ENCODE measurements at places on chromosomes 6 and 20. TPM values are rescaled to one million over a fixed set of nuclear protein-coding genes. Genes with fewer than 3 reads are reported as not detected.

The CABLES2 gene
- 4.5 TPM for total RNA-seq

The ADAM33 gene
- 11.7 TPM for total RNA-seq

The PRR18 gene
- 0.59 TPM for total RNA-seq

The DLK2 gene
- total RNA-seq, result 0.53 TPM

The WFDC2 gene
- total RNA-seq, result 172 TPM

The ENPP1 gene
- 3.3 TPM for total RNA-seq

GRCh38 chr6:2133716-2134310, 111.6 kb downstream of the GMDS start:
- no peak for DNase-seq

GRCh38 chr20:3315136-3315535, 76.1 kb upstream of the SLC4A11 start:
- no peak for DNase-seq

- no peak for DNase-seq
These were observed 53.5 kb upstream of the PTPN1 start for GRCh38 chr20:50456452-50457324.

- DNase-seq, result no peak
These were observed 22.5 kb downstream of the KLHL32 start for GRCh38 chr6:96947055-96947454.

DNA sequence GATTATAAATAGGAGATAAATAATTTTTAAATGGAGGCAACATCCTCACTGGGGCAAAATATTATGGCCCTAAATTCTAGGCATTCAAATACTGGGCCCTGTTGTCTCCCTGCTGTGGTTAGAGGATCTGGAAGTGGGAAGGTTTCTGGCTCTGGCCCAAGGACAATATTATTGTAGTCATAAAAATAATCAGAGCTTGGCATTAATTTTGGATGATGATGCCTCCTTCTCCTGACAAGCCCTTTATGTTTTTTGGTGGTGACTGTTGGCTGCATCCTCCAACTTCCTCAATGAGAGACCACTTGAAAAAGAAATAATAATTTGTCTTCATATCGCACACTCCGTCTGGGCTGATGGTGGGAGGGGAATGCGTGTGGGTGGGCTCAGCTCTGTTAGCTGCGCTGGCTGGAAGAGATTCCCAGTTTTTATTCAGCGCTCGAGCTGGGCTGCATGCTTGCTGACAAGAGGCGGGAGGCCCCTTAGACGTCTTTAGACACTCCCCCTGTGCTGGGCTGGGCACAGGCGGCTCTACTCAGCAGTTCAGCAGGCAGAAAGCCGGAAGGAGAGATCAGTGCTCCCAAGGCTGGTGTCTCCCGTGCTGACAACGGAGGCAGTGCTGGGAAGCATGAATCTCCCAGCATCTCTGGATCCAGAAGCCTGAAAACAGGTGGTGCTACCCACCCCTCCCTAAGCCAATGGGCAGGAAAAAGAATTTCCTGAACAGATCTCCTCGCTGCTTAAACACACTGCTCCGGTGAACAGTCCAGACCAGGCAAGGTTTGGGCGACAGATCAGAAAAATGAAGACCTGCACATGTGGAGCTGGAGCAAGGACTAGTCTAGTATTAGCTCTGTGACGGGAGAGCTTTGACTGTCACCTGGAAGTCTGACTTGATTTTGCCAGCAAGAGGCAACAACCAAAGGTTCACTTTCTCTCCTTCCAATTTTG, 97.7 kb downstream of the SYCP2 start:
- no peak for DNase-seq

DNA sequence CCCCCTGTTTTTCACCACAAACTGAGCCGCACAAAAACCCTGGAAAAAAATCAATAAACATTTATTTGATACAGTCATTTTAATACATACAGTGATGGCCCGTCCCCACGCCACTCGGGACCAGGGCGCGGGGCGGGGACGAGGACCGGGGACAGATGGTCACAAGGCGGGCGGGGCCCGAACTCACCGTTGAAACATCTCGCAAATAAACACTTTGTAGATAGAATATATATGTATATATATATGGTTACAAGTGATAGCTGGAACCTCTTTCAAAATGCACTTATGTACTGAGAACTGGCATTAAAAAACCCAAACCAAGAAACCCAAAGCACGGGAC, 418 bp upstream of the UCKL1 start:
- DNase-seq, result no peak

DNA sequence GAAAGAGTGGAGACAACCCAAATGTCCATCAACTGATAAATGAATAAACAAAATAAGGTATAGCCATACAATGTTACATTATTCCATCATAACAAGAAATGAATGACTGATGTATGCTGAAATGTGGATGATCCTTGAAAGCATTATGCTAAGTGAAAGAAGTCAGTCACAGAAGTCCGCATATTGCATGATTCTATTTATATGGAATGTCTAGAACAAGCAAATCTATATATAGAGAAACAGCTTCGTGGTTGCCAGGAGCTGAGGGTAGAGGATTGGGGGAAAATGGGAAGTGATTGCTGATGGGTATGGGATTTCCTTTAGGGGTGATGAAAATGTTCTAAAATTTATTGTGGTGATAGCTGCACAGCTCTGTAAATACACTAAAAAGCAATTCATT, 196.8 kb downstream of the ATXN1 start:
- no peak for DNase-seq

- DNase-seq, result no peak
These were observed 1.8 kb downstream of the DEFB128 start for GRCh38 chr20:187733-188132.

- no peak for DNase-seq
These were observed 34.9 kb downstream of the RNF24 start for GRCh38 chr20:3980260-3981131.

DNA sequence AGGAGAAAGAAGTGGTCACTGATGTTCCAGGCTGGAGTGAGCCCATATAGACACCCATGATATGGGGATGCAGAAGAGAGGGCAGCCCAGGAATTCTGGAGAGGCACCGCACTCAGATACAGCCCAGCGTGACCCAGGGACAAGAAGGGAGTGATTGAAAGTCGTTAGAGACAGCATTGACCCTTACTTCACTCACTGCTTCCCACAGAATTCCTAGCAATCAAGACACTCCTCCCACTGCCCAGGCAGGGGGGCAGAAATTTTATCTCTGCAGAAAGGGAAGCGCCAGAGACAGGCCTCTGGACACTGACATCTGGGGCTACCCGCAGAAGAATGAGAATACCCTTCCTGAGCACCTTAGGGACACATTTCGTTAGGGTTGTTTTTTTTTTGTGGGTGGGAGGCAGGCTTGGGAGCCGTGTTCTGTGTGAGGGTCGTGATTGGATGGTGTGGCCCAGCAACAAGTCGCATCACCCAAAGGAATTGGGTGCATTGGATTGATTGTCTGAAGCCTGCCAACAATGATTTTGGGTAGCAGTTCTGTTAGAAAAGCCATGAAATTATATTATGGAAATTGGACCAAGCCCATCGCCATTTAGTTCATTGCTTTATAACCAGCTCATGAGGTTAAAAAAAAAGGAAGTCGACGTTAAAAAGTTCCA, 45.9 kb upstream of the MAP3K4 start:
- no peak for DNase-seq

DNA sequence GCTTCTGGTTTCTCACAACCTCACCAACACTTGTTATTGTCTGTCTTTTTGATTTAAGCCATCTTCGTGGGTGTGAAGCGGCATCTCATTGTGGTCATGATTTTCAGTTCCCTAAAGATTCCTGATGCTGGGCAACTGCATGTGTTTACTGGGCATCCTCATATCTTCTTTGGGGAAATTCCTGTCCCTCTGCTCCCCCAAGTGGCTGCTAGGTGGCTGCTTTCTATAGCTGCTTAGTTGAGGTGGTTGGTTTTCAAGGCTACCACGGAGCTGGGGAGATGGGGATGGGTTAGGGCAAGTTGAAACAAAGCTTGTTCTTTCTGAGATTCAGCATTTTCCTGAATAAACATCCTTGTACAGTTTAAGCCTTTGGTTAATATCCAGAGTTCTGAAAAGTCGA, 403.9 kb upstream of the SULF2 start:
- no peak for DNase-seq

DNA sequence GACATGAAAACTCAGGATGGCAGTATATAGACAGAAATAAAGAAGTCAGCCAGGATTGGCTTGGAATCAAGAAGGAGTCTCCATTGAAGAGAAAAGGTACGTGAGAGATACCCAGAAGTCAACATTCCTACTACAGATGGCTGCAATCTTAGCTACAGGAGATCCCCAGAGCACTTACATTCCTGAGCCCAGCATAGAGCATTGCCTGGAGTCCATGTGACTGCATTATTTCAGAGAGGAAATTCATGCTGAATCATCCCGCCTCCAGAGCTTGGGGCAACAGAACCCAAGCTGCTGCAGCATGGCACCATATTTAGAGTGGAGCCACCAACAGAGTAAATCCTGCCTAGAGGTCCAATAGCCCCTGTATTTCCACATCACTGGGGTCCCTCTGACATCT, 125.0 kb upstream of the GRIK2 start:
- no peak for DNase-seq

DNA sequence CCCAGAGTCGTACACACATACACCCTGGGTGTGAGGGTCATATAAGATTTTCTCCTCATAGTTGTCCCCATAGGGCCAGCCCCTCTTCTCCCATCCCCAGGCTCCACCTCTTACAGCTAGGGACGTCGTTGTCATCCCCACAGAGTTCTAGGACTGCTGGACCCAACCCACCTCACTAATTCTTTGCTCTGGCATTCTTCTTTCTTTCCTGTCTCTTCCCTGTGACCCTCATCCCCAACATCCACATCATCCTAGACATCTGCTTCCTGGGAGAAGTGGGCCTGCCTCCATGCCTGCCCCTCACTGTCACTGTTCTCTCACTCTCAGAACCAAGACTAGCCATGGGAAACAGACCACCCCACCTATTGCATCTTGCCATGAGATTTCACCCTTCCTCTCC, 1.1 kb downstream of the PSMF1 start:
- no peak for DNase-seq

DNA sequence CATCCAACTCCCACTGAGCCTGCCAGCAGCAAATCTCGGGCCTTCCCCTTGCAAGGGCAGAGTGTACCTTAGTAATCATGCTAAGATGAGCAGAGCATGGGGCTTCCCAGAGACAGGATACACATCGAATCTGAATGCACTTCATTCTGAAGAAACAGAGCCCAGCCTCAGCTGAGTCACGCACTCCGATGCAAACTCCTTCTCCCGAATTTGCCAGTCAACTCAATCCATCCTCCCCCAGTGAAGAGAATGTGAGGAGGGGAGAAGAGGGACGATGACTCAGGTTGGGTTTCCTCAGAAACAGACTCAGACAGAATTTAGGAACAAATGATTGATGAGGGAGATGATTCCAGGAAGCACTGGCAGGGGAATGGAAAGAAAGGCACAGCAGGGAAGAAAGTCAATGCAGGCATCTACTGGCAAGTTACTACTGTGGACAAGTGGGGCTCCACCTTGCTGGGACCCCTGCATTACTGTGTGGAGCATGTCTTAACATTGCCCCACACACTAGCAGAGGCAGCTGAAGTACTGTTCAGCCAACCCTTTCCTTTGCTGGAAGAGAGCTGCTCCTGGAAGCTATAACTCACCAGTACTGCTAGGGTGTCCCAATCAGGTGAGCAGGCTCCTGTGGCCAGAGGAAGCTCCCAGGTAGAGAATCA, 251.6 kb downstream of the ADGB start:
- DNase-seq, result no peak

GRCh38 chr6:41937861-41938574, 3.6 kb downstream of the CCND3 start:
- no peak for DNase-seq

DNA sequence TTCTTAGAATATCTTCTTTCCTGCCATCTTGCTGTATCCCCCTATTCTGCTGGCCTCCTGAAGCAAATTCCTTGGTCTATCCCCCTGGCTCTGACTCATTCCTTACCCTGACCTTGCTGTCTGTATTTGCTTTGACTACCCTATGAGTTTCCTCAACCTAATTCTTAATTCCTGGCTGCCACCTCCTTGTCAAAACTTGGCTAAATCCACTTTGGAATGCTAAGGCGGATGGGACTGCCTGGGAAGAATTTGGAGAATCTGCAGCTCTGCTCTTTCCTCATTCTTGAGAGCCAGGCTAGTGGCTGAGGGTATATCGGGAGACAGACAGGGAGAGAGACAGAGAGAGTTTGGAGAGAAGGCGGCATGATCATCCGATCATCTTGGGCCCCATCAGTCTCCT, 24.4 kb downstream of the CAP2 start:
- no peak for DNase-seq
